Lung (tissue), 17 donors: ENCODE measurements at places on chromosomes 12 and 14. TPM values are rescaled to one million over a fixed set of nuclear protein-coding genes. Genes with fewer than 3 reads are reported as not detected.

- no peaks in the 10 kb centered on the region for H3K4me1 ChIP-seq
- no peak overlapping the region for H3K27ac ChIP-seq
- no peak for DNase-seq
Measured at GRCh38 chr12:117234441-117234840, 44.2 kb upstream of the FBXO21 start.

- H3K4me1 ChIP-seq = no peaks in the 10 kb centered on the region
- H3K4me3 ChIP-seq = no peak overlapping the region
- no peaks in the 10 kb centered on the region for H3K36me3 ChIP-seq
- no peaks in the 10 kb centered on the region for H3K27me3 ChIP-seq
- DNase-seq = no peak
Measured at GRCh38 chr12:7042842-7043241, 17.7 kb upstream of the C1S start.

The GPRC5D gene
- not detected for total RNA-seq

GRCh38 chr12:91250273-91250665, 67.7 kb upstream of the DCN start:
- no peak overlapping the region for H3K4me3 ChIP-seq
- no peak for DNase-seq

The CLEC4A gene
- total RNA-seq = 14.1 TPM

- peaks cover 27% of the 10 kb centered on the region for H3K4me1 ChIP-seq
- no peak overlapping the region for H3K27ac ChIP-seq
- H3K4me3 ChIP-seq = no peak overlapping the region
Measured at GRCh38 chr12:52215587-52216031, 17.4 kb upstream of the KRT7 start.

- no peaks in the 10 kb centered on the region for H3K36me3 ChIP-seq
- peaks cover 51% of the 10 kb centered on the region for H3K4me1 ChIP-seq
- DNase-seq = peak; percentile 95
- H3K27ac ChIP-seq = peak overlapping the region; percentile 77
Measured at GRCh38 chr12:121793838-121794533, 498 bp upstream of the RHOF start.

The FAIM2 gene
- 0.57 TPM for total RNA-seq

The GPR33 gene
- total RNA-seq = not detected

- no peaks in the 10 kb centered on the region for H3K36me3 ChIP-seq
- H3K27ac ChIP-seq = no peak overlapping the region
- peak; percentile 22 for DNase-seq
- H3K27me3 ChIP-seq = no peaks in the 10 kb centered on the region
Measured at GRCh38 chr14:79585845-79586244, 625.5 kb downstream of the DIO2 start.

The RABGGTA gene
- 19.7 TPM for total RNA-seq
